Activated CD4-positive, alpha-beta memory T cell treated with anti-CD3 and anti-CD28 coated beads for 36 hours (primary cell): ENCODE measurements at places on chromosomes 3 and 15. TPM values are rescaled to one million over a fixed set of nuclear protein-coding genes. Genes with fewer than 3 reads are reported as not detected.

CTXND1 gene
- not detected for total RNA-seq

CD276 gene
- 3.7 TPM for total RNA-seq

GRCh38 chr15:98737721-98738120 lies 89.4 kb downstream of the IGF1R start:
- no peak for DNase-seq

DNA sequence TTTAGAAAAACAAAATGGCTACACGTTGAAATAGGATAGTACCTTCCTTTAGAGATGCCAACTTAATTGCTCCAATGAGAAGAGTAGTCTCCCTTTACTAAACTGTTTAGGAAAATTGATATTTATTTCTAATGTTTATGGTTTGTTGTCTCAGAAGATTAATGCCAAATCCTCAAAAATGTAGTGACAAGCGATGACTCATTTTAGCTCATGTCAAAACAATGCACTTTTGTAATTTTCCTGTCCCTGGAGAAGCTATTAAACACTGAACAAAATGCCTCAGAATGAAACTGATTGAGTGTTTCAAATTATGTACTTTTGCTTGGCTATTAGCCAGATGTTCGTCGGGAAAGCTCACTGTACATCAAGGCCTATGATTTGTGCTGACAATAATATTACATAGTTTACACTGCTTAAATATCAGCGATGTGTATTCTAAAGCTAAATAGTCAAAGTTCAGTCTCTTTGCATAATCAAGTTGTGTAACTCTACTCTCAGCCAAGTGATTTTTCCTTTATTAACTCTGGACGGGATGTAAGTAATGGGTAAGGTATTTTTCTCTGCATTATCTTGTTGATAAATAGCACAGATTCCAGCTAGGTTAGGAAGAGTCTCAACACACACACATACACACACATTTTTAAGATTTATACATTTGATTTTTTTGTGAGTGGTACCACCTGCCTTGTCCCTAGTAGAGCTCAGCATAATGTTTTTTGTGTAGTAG lies 83.7 kb downstream of the CMSS1 start:
- DNase-seq: no peak

HYKK gene
- total RNA-seq: 2.2 TPM

- DNase-seq: peak; percentile 64
Observed at GRCh38 chr15:67095912-67096311, 30.5 kb downstream of the SMAD3 start.

COX5A gene
- 322 TPM for total RNA-seq

DNA sequence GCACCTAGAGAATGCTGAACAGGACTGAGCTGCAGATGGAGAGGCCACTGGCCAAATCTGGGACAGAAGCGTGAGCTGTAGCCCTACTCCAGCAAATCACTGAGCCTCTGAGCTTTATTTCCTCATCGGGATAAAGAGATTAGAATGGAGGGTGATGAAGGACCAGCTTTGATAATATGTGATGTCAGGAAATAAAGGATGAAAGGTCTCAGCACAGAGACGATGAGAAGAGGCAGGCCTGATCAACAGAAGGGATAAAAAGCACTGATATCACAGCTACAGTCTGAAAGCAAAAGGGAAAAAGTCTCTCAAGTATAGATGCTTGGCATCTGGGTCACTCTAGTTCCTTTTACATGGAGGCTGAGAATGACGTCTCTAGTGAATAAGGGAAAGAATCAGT lies 70.0 kb downstream of the DHX30 start:
- no peak for DNase-seq
